ENCODE measurements at places on chromosomes 6 and 20.

- no peak for DNase-seq
Measured at GRCh38 chr6:4599924-4600323, 176.3 kb upstream of the CDYL start.

- DNase-seq: no peak
Measured at GRCh38 chr6:56808871-56809359, 146.0 kb upstream of the BEND6 start.

GRCh38 chr6:149134511-149134933, 183.0 kb upstream of the TAB2 start:
- DNase-seq: no peak

GRCh38 chr20:45450097-45450818, 19.3 kb upstream of the WFDC2 start:
- DNase-seq: no peak

GRCh38 chr6:151773382-151773781, 34.1 kb upstream of the ESR1 start:
- DNase-seq: no peak

DNA sequence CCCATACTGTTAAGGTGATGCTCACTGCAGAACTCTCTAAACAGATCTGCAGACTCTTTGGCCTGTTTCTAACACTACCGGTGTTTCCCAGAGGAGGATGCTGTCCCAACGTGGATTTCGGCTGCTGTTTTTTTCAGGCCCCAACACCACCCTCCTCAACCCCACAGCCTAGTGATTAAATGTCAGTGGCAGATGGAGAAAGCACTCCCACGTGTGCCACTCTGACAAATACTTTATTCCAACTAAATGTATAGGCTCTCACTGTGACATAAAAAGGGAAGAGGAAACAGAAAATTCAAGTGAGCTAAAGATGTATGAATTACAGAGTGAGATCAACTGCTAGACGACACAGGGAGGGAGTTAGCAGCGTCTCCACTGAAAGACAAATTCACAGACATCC, 3.6 kb downstream of the TBC1D20 start:
- DNase-seq: no peak

- no peak for DNase-seq
Measured at GRCh38 chr6:162468326-162468725, 259.2 kb downstream of the PRKN start.

DNA sequence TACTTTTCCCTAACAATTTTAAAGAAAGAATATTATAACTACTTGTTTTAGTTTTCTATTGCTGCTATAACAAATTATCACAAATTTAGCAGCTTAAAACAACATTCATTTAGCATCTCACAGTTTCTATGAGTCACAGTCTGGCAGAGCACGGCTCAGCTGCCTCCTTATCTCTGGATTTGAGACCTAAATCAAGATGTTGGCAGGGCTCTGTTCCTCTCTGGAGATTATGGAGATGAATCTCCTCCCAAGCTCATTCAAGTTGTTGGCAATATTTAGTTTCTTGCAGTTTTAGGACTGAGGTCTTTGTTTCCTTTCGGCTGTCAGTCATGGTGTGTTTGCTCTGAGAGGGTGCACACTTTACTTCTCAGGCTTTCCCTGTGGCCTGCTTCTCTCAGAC, 1065.8 kb upstream of the EYS start:
- no peak for DNase-seq

DNA sequence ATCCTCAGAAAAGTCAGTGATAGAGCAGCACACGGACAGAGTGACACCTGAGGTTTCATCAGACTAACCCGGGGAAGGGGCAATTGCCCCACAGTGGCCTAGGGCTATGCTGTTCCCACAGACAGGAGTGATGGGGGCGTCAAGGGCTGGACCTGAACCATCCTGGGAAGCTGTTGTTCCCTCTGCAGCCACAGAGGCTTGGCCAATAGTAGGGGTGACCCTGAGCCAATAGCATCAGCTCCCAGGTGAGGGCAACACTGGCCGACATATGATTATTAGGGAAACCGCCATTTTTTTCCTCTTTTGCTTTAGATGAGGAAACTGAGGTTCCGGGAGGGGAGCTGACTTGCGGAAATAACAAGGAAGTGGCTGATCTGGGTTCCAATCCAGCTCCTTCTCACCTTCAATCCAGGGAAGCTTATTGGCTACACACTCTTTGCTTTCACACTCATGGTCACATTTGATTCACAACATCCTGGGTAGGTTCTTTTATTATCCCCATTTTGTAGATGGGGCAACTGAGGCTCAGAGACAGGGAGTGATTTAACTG, 126.0 kb downstream of the BMP7 start:
- no peak for DNase-seq

DNA sequence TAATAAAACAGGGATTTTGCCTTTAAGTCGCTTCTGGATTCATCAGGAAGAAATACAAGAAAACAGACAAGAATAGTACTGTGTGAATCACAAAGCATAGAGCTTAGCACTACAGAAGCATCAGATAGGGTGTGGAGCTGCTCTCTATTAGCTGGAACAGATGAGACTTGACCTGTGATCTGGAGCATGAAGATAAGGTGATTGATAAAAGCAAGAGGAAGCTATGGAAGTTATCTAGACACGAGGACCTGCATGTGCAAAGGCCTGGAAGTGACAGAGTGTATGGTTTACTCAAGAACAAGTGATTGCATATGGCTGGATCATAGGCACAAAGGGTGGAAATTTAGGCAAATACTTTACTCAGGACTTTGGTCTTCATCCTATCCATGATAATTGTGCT, 112.9 kb upstream of the MLIP start:
- no peak for DNase-seq

DNA sequence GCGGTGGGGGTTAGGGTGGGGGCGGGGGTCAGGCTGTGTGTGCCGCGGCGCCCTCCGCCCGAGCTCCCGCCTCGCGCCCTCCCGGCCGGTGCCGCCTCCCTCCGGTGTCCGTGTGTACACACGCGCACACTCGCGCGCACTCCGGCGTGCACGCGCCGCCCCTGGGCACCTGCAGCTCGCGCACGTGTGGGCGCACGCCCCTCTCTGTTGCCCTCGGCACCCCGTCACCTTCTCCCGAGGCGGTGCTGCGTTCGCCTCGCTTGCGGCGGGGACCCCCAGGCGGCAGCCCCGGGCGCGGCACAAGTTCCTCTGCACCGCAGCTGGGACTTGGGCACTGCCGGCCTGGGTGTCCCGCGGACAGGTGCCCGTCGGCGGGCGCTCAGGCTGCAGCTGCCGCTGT, 525 bp downstream of the MACROD2 start:
- no peak for DNase-seq

DNA sequence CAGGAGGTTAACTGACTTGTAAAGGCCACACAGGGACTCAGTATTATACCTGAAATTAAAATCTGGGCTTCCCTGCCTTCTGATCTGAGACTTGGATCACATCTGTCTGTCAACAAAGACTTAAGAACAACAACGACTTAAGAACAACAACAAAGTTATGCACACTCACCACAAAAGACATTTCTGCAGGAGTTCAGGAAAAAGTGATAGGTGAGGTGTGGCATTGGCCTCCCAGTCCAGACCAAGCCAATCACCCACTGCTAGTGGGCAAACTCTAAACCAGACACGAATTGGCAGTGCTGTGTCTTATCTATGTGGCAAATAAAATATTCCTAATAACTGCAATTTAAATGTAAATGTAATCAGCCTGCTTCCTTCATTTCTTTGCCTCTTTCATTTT, 61.3 kb downstream of the PRDM1 start:
- no peak for DNase-seq

Measured in stimulated activated CD8-positive, alpha-beta memory T cell treated with anti-CD3 and anti-CD28 coated beads, Interleukin-2, amount 100 ng/mL, for 48 hours (primary cell).